ENCODE measurements at places on chromosomes 13 and 19.

- DNase-seq, result no peak
These were observed at the start of gene DAND5 for GRCh38 chr19:12969292-12969988. DAND5 (plus strand) TSS chr19:12969576; CDS start chr19:12969661, 85 bp downstream.

- peak; percentile 43 for DNase-seq
These were observed 20.3 kb upstream of the TMTC4 start for GRCh38 chr13:100694722-100695508.

- no peak for DNase-seq
These were observed 403.8 kb downstream of the SLITRK5 start for GRCh38 chr13:88074794-88075510.

DNA sequence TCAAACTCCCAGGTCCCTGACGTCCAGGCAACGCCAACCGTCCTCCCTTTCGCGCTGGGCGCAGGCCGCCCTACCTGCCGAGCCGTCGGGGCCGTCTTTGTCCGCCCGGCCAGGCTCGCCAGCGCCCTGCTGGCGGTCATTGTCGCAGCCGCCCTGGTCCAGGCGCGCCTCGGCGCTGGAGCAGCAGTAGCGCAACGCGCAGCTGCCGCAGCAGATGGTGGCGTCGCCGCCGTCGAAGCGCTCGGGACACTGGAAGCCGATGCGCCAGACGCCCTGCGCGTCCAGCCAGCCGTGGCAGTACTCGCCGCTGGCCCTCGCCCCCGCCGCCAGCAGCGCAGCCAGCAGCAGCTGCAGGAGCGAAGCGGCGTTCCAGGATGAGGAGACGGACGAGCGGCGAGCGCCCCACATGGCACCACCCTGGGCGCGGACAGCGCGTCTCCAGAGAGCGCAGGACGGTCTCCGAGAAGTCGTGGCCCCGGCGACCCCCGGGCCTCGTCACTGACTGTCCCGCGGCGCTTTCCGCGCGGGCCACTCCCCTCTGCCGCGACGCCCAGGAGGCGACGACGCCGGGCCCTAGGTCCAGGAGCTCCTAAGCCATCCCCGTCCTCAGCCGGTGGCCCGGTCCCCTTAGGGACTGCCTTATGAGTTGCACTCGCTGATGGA lies 1.1 kb downstream of the SHISA2 start:
- no peak for DNase-seq

DNA sequence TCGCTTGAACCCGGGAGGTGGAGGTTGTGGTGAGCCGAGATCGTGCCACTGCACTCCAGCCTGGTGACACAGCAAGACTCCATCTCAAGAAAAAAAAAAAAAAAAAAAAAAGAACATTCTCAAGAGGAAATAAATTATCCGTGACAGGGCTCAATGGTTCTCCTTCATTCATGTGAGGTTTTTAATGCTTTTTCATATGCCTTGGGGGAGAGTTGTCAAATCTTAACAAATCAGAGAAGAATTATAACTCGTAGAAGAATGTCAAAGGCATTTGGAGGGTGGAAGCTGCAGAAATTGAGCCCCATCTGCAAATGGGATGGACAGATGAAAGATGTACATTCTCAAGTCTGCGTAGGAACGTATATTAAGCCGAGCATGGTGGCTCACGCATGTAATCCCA lies 34.9 kb upstream of the HOMER3 start:
- no peak for DNase-seq

GRCh38 chr19:17358395-17358794 lies 18.7 kb downstream of the PLVAP start:
- no peak for DNase-seq

DNA sequence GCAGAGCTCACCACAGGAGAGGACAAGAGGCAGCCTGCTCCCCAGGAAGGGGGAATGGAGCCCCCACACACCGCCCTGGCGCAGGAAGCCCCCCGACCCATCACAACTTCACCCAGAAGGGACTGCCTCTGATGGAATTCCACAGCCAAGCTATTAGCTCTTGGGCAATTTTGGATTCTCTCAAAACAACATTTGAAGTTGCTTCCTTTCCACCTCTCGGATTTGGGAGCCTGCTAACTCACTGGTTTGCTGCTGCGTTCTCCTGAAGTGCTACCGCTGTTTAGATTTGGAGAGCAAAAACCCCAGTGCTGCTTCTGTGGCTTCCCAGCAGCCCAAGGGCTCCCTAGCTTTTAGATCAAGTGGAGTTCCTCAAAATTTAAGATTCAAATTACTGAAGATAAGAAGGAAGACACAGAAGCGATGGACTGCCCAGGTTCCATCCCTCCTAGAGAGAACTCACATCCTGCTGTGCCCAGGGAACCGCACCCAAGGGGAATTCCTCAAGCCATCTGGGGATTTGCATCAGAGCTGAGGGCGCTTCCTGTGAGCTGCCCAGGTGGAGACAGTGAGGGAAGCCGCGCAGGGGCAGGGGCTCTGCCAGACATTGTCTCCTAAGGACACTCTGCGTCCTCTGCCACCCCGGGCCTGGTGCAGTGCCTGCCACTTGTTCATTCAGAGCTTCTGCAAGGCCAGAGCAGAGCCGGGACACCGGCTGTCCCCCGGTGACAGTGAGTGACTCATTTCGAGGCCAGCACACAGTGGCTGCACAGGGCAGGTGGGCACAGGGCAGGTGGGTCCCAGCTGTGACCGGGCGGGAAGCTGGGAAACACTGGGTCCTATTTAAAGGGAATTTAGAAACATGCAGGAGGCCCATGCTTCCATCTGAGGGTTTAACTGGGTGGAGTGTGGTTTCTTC lies 45.5 kb downstream of the COL4A1 start:
- DNase-seq, result no peak

GRCh38 chr19:11296264-11296663 lies 304 bp downstream of the TSPAN16 start:
- DNase-seq, result no peak

GRCh38 chr13:51562011-51562671 lies 22.1 kb upstream of the WDFY2 start:
- no peak for DNase-seq

DNA sequence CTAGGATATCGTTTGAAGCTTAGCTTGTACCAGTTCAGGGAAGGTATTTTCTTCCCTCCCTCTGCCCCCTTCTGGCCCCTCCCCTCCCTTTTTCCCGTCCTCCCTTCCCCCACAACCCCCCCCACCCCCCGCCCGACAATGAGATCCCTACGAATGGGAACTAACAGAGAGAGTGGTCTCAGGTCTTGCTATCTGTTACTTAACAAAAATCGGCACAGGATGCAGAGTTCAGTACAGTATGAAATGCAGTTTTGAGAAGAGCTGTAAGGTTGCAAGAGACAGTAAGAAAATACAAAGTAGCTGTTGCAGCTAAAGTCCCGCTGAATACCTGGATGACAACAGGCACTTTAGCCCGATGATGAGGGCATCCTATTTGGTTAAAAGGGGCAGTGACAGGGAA lies 3.1 kb upstream of the DACH1 start:
- DNase-seq, result no peak

DNA sequence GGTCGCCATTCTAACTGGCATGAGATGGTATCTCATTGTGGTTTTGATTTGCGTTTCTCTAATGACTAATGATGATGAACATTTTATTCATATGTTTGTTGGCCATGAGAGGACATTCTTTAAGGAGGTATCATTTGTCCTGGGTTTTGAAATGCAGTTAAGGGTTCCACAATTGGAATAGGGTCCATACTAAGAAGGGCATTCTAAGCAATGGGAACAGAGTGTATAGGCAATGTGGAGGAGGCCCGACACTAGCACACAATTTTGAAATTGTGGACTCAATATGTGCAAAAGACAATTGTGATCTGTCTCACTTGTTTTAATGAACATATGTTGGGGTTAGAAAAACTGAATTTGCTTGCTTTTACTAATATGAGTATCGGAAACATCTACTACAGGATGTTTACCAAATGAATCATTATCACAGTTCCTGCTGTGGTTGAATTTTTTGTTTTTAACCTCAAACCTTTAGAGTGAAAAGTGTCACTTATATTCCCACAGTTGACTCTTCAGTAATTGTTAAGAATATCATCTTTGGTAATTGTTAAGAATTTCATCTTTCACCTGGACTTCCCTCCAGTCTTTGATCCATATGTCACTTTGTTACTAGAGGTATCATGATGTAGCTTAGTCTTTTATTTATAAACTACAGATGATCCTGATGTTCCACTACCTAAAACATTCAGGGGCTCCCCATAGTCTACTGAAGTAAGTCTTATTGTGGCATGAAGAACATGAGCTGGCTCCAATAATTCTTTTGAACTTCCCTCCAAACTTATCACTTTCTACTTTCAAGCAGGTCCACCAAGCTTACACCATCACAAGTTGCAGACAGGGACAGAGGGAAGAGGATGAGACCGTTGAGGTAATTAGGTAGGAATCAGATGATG lies 109.7 kb upstream of the KLF12 start:
- DNase-seq, result no peak

GRCh38 chr13:25042151-25042865 lies 53.6 kb upstream of the PABPC3 start:
- no peak for DNase-seq

DNA sequence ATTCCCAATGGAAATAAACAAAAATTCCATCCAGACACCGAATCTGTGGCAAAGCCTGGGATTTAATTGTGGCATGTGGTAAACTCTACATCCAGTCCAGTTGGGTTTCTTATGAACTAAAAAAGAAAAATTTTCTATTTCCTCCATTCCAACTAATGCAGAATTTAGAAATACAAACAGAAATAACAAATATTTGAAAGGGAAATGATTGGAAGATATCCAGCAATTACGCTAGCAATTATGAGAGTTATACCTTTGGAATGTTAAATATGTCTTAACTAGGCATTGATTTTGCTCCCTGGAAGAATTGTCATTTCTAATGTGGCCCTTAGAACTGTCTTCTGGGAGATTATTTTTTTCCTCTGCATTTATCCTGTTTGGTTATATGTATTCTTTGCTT lies 421.4 kb upstream of the KLHL1 start:
- no peak for DNase-seq

DNA sequence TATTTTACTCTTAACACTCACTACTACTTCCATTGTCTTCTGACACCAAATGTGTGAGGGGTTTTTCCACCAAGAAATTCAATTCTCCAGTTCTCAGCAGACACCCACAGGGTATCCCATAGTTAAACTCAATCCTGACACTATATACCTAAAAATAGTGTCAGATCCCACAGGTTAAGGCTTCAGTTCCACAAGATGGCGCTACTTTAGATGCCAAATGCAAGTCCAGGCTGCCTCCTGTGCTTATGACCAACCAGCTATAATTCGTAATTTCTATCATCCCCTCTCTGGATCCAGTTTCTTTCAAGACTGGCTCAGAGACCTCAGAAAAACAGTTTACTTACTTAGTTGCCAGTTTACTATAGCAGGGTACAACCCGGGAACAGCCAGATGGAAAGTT lies 1146.2 kb upstream of the SPRY2 start:
- no peak for DNase-seq

GRCh38 chr19:43700395-43701000 lies 15.4 kb upstream of the IRGC start:
- peak; percentile 57 for DNase-seq

DNA sequence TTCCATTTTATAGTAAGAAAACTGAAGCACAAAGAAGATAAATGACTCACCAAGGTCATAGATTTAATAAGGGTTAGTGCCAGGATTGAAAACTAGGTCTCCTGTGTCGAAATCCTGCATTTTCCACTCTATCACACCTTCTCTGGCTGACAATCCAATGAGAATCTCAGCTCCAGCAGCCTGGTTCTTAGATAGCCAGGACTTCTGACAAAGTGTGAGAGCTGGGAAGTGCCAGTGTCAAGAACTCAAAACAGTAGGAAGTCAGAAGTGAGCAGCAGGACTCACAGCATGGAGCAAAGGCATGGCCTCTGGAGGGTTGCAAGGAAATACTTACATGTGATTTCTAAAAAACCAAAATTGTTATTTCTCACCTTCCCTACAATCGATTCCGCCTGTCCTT lies 24.3 kb downstream of the KCTD12 start:
- no peak for DNase-seq

DNA sequence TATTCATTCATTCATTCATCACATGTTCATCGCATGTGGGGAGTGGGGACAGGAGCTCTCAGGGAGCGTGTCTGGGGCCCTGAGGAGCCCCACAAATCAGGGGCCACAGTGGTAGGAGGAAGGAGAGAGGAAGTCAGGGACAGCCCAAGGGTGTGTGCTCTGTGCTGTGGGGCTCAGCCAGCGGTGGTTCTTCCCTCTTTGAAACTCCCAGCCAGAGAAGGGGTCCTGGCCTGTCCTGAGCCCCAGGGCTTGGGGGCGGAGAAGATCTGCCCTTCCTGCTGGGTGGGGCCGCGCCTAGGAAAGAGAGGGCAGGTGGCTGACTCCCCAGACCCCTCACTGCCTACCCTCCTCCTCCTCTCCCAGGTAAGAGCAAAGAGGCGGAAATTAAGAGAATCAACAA lies 14.6 kb downstream of the AP2A1 start:
- DNase-seq, result no peak

DNA sequence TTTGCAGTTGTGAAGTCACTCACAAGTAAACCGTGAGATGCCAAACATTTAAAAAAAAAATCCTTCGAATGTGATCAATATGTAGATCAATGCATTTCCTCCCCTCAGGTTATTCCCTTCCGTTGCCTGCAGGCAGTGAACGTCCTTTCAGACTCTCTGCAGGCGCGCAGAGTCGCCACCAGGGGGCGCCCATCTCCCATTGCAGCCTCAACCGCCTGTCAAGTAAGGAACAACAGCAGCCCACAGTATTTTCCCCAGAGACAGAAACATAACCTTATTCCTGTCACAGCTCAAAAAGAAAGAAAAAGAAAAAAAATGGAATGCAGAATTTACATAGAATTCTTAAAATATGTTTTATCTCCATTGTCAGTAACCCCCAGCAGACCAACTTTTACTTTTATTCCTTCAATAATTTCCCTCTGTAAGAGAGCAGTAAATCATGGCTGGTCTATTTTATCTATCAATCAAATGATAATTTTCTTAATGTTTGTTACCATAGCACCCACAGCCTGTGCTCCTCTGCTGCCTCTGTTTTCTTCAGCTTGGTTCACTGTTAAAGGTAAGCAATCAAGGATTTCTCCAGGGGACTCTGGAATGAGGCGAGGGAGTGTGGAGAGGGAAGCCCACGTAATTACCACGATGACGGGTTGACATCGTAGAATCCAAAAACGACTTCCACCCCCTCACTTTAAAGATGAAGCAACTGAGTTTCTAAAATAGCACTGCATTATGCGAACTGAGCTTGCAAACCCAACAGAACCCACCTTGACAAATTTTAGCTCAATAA lies 637.6 kb upstream of the ARGLU1 start:
- peak; percentile 66 for DNase-seq
